ENCODE measurements at places on chromosomes 2 and 18.

DNA sequence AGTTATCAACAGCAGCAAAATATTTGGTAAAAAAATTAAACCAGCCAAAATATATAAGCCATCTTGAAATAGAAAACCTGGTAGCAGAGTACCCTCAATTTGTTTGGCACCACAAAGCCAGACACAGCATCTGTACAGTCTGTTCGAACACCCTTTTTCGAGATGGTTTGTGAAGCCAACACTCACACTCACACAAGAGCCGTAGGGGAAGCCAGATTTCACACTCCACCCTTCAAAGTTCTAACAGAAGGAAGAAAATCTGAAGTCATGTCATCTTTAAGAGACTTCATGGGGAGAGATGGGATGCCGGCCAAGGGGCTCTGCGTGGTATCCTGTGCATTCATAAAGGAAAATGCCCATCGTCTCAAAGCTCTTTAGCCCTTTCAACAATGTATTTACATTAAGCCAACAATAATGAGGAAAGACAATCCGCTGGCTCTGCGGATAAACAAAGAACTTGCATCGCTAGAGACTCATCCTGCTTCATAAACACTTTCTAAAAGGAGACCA is 451.5 kb upstream of the CHST9 start:
- no peak for DNase-seq

- no peak for DNase-seq
Observed at GRCh38 chr18:23565916-23566547, 20.3 kb downstream of the NPC1 start.

DNA sequence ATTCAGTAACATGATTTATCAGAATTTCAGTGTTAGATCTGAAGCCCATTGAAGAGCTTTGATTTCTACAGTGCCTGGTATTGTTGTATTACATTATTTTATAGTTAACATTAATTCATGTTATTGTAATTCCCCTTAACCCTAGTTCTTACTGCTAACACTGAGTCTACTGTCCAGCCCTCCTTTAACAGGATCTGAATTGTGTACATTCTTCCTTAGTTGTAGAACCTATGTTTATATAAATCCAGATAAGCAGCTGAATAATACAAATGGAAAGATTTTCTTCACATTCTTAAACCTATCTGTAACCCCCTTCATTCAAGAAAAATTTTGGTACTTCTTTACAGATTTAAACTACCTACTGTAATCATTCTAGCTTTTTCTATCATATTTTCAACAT is 14.7 kb downstream of the NDUFAF7 start:
- DNase-seq = no peak

- DNase-seq = no peak
Observed at GRCh38 chr2:159455330-159455918, 160.9 kb downstream of the BAZ2B start.

GRCh38 chr2:109064660-109065390 is 64.2 kb upstream of the SH3RF3 start:
- no peak for DNase-seq

DNA sequence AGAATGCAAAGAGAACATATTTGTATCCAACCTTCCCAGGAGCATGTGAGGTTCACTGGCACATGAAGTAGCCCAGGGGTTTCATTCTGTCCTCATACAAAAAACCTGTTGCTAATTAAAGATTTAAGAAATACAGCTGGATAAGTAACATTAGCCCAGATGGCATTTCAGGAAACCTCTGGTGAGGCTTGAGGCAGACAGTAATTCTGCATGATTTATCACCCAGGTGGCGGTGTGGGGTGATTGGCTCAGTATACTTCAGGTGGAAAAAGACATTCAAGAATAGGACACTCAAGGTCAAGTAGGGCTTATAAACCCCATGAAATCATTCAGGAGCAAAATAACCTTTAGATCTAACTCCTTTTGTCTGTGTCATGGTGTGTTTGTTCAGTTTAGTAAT is 237.4 kb downstream of the RNF144A start:
- DNase-seq = no peak

DNA sequence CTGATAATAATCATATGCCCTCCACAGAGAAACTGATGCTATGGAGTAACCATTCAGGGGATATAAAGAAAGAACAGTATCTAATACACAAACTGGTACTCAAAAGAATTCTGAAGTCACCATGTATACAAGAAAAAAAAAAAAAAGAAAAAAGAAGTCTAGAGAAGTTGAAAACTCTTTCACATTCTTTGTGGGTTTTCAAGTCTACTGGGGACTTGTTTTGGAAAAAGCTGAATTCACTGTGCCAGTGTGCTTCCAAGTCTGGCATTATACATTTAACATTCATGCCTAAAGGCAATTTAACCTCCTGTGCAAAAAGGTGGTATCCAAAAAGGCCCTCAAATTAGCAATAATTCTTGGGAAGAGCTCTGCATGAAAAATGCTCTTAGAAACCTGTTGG is 94.8 kb upstream of the ITGB6 start:
- DNase-seq = no peak

DNA sequence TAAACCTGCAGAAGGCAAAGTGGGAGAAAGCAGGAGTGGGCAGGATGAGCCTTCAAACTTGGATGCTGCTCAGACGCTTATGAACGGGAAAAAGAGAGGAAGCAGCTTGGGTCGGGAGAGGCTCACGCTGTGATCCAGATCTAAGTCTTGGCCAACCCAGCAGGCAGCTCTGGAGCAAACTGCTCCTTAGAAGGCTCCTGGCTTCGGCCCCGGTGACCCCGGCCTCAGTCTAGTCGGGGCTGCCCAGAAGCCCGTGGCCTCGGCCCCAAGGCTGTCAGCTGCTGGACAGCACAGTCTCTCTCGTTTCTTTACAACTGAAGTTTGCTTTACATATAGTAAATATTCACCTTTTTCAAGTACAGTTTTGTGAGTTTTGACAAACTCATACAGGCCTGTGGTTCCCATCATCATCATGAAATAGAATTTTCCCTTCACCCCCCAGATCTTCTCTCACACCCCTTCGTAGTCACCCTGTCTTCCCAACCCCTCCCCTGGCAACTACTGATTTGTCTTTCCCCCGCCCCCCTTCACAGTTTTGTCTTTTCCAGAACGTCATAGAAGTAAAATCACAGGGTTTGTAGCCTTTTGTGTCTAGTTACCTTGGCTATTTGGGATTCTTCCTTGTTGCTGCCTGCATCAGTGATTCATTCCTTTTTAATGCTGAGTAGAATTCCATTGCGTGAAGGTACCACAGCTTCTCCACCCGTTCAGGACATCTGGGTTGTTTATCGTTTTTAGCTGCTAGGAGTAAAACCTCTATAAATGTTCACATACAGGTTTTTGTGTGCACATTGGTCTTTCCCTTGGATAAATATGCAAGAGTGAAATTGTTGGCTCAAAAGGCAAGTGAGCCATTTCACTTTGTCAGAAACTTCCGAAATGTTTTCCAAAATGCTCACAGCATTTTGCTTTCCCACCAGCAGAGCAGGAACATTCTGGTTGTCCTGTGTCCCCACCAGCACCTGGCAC is 35.1 kb downstream of the MYO7B start:
- peak; percentile 58 for DNase-seq

DNA sequence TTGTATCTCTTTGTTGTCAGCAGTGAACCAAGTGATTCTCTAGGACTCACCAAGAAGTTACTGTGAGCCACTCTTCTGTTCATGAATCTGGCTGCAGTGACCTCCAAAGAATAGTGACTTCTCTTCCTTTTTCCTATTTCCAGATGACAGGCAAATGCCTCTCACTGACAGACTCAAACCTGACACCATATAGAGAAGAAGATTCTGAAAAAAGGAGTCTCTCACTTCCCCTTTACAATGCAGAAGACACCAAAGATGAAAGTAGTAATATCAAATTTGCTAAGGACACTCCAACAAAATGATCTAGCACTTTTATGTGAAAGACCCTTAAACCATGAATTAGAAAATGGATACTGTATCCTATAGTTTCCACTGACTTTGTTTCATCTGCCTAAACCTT is 44.4 kb upstream of the SETBP1 start:
- DNase-seq = no peak

DNA sequence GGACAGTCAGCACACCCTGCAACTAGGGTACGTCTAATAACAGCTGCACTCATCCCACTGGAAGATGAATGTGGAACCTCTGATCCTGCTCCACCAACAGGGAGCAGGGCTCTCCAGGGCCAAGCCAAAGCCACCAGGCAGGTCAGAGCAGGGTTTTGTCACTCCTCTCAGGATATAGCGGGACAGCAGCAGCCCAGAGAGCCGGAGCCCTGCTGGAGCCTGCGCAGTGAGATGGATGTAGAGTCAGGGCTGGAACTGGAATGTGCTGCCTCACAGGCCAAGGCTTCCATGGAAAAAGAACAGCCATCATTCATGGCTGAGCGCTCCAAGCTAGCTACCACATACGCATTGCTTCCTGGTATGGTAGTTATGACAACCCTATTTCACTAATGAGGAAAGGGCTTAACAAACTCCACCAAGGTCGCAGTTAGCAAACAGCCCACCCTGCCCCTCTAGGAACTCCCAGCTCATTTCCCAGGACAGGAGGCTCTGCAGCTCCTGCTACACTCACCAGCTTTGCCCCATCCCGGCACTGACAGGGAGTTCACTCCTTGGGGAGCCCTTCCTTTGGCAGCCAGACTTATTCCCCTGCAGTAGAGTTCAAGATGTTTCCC is 85.2 kb downstream of the HS1BP3 start:
- DNase-seq = peak; percentile 81

DNA sequence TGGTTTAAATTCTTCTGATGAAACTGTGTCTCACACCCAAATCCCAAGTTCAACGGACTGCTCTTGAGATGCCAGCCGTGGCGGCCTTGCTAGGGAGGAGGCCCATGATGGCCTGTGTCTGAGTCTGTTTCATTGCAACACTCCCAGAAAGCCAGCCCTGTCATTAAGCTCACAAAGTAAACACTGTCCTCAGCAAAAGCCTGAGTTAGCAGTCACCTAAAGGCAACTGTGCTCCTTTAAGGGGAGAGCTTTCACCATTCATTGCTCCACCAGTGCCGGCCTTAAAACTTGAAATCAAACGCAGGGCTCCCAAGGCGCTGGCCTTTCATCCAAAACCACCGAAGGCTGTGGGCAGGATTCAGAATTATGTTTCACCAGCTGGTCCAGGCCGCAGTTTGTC is 42.5 kb upstream of the PPP1CB start:
- no peak for DNase-seq

GRCh38 chr2:144190908-144191605 is 328.9 kb downstream of the ZEB2 start:
- DNase-seq = peak; percentile 14

DNA sequence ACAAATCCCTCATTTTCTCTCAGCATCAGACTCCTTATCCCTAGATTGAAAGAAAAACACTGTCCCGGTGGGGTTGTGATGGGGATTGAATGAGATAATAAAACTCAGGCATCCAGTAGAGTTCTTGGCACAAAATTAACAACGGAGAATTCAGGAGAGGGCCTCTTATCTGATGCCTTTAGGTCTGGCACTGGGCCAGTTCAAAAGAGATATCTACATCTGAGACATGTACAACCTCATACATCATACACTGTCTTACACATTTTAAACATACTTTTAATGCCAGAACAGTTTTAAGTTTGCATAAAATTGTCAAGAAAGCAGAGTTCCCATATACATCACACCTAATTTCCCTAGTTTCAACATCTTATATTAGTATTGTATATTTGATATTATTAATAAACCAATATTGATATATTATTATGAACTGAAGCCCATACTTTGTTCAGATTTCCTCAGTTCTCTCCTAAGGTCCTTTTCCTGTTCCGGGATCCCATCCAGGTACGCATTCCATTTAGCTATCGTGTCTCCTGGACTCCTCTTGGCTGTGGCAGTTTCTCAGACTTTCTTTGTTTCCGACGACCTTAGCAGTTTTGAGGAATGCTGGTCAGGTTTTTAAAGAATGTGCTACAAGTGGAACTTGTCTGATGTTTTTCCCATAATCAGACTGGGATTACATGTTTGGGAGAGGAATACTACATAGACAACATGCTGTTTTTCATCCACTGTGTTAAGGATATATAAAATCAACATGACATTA is 27.8 kb downstream of the NXPH2 start:
- DNase-seq = peak; percentile 67

DNA sequence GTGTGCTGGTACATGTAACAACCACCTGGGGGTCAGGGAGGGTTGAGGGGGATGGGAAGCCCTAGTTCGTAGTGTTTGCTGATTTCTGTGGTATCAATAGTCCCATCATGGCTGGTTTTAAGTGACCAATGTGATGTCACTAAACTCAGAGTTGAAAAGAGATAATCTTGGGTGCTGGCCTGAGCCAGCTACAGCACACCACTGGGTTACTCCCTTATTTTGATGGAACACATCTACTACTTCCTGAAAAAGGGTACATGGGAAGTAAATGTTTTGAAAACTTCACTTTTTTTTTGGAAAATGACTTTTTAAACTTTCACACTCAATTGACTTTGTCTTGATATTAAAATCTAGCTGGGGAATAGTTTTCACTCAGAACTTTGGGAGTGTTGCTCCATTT is 87.0 kb upstream of the CXCR4 start:
- DNase-seq = no peak

- no peak for DNase-seq
Observed at GRCh38 chr2:100160396-100160795, 18.0 kb upstream of the AFF3 start.

DNA sequence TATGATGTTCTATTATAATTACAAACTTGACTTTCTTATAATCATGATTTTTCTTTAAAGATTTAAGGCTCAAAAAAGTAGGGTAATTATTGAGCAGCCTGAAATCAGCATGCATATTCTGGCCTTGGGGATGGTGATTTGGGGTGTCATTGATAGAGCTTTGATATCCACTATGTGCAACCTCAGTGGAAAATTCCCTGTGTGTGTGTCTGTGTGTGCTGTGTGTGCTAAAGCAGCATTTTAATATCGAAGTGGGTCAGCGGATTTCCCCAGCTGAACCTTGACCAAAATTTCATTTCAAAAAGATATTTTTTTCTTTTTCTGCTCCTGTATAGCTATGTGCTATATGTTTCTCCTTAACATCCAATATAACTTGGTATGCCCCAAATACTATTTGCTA is 11.6 kb downstream of the KCNJ3 start:
- no peak for DNase-seq

- no peak for DNase-seq
Observed at GRCh38 chr2:171325886-171326585, 107.8 kb downstream of the METTL8 start.

GRCh38 chr2:106025796-106026195 is 168.3 kb downstream of the UXS1 start:
- DNase-seq = no peak

GRCh38 chr2:170247882-170248393 is 70.0 kb downstream of the MYO3B start:
- peak; percentile 12 for DNase-seq

- DNase-seq = peak; percentile 97
Observed at GRCh38 chr2:173990970-173991819, 26.0 kb upstream of the SP3 start.

GRCh38 chr2:29492701-29493100 is 377.5 kb downstream of the CLIP4 start:
- DNase-seq = no peak
